Urinary bladder (tissue), 4 donors: ENCODE measurements at places on chromosomes 1 and 21. TPM values are rescaled to one million over a fixed set of nuclear protein-coding genes. Genes with fewer than 3 reads are reported as not detected.

- DNase-seq, result no peak
These were observed 214.5 kb upstream of the UBE2U start for GRCh38 chr1:63988941-63989340.

DNA sequence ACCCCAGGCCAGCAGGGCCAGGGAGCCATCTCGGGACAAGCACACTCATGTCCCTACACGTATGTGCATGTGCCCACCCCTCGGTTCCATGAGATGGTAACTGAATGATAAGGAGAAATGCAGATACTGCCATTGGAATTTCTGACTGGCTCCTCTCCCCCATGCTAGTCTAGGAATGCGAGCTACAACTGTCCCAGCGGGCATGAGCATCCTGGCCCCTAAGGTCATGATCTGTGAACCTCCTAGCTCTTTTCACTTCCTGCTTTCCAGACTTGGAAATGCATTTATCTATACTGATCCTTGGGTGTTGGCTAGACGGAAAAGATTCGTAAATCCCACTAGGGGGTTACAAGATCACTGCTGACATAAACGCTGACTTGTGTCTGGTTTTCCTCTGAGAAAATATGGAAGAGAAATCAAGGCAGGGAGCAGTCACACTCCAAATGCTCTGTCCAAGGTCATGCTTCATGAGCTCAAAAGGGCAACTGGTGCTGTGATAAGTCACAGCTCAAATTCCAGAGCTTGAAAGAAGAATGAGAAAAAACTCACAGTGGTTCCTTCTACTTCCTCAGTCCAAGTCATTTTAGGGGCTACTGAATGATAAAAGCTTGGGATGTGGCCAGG is 49.8 kb downstream of the SLC45A1 start:
- no peak for DNase-seq

The LENEP gene
- total RNA-seq, result not detected

DNA sequence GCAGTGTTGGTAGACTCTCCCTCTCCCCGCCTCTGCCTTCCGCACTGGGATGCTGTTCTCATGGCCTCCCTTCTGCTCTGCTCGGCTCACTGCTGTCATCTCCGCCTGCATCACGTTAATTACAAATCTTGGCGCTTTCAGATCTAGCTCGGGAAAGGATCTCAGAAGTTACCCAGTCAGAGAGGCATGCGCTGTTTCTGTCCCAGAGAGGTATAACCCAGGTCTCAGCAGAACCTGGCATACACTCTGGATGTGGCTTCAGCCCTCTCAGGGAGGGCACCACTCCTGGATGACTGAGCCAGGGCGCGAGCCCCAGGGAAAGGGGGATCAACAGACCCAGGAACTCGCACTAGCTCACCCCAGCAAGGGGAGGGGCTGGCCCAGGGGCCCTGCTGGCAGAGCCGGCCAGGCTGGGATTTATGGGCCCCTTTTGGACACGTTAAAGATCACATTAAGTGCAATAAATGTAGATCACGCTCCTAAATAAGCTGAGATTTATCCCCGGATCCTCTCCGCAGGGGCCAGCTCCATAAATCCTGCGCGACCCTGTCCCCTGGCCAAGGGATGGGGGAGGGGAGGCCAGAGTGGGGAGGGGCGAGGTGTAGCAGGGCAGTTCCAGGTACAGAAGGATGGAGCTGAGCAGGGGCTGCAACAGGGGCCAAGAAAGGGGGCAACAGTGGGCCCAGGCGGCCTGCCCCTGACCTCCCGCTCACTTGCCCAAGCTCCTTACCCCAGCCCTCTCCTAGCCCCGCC is 101.3 kb upstream of the ZBTB40 start:
- peak; percentile 70 for DNase-seq

The HOOK1 gene
- 8.6 TPM for total RNA-seq

DNA sequence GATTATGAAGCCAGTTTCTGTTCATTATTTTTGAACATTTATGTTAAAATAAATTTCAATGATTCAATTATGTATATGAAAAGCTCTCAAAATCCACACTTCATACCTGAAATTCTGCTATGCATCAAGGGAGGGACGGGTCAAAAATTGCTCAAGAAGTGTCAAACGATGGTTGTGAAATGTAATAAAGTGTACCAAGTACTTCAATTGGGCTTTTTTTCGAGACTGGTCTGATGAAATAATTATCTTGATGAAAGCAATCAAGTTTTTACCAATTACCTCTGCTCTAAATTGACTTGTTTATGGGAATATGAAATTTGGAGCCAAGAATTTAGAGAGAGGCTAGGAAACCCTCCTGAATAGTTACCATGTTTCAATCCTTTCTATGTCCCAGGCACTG is 7.9 kb downstream of the OSCP1 start:
- no peak for DNase-seq

- no peak for DNase-seq
These were observed 66.7 kb downstream of the KLHDC7A start for GRCh38 chr1:18547460-18547859.

GRCh38 chr1:5839881-5840550 is 152.2 kb downstream of the NPHP4 start:
- DNase-seq, result no peak

DNA sequence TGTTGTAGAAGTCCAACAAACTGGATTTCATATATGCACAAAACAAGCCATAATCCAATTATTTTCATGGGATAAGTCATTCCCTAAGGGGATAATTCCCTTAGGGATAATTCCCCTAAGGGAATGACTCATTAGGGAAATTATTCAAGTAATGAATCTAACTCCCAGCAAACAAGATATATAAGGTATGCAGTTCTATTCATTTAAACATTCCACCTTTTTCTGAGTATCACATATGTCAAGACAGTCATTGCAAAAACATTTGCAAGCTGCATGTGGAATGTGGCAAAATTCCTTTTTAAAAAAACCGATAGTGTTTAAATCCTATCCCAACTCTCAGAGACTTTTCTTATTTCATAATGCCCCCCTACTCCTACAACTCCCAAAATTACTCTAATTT is 131.2 kb downstream of the AKT3 start:
- no peak for DNase-seq

- DNase-seq, result no peak
These were observed 94.7 kb upstream of the ACTRT2 start for GRCh38 chr1:2926447-2927055.

DNA sequence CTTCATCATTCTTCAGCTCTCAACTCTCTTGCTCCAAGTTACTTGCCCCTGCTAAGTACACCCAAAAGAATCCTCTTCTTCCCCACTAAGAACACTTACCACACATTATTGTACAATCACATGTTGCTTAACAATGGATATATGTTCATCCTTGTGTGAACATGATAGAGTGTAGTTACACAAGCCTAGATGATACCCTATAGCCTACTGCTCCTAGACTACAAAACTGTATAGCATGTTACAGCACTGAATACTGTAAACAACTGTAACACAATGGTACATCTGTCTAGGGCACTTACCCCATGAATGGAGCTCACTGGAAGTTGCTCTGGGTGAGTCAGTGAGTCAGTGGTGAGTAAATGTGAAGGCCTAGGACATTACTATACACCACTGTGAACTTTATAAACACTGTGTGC is 77.4 kb downstream of the RERE start:
- no peak for DNase-seq

The MFSD2A gene
- total RNA-seq, result 0.95 TPM

GRCh38 chr1:10939654-10940450 is 72.6 kb upstream of the TARDBP start:
- DNase-seq, result no peak

- DNase-seq, result no peak
These were observed 38.0 kb upstream of the COL24A1 start for GRCh38 chr1:86194491-86195034.

The FABP3 gene
- total RNA-seq, result 42.1 TPM

- DNase-seq, result peak; percentile 57
These were observed 18.7 kb upstream of the PEX10 start for GRCh38 chr1:2431103-2431502.

DNA sequence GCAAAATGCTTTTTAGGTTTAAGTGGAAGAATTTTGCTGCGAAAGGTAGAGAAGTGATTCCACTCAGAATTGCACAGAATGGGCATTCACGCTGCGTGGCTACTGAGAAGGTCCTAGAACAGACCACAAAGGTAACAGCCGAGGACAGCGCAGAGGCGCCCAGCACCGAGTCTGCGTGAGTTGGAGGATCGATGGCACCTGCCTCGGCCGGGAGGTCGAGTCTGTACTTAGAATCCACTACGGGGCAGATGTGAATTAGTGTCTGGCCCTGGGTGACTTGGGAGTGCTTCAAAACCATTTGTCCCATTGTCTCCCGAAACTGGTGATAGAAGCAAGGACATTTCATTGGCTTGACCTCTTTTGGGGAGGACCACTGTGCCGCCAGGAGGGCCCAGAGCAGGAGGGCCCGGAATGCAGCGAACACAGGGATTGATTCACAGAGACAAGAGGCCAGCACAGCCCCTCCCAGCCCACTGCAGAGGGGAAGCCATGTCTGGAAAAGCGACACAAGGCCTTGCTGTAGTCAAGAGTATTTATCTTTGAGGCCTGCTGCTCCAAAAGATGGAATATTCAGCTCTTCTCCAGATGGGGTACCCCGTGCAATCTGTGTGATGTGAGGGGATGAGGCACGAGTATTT is 35.0 kb upstream of the TTC34 start:
- DNase-seq, result no peak

The STYXL2 gene
- 3.6 TPM for total RNA-seq

DNA sequence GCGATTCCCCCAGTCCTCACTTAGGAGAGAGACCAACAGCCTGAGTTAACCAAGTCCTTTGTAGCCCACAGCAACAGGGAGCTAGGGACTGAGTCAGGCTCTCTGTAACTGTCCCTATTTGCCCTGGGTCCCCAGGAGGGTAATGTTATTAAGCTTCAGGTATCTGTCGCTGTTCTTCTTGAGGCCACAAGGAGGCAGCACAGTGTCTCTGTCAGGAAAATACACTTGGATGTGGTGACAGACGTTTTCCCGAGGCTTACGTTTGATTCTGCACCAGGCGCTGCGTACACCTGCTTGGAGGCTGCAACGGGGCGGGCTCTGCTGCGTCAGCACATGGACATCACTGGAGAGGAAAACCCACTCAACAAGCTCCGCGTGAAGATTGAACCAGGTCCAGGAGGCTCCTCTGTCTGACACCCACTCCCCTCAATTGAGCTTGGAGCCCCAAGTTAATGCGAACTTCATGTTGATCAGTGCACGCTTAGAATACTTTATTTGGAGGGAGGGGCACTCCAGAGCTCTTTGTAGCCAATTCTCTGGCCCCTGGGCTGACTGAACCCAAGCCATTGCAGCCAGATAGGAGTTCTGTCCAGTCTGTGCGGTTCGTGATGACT is 10.7 kb upstream of the ELF3 start:
- no peak for DNase-seq

DNA sequence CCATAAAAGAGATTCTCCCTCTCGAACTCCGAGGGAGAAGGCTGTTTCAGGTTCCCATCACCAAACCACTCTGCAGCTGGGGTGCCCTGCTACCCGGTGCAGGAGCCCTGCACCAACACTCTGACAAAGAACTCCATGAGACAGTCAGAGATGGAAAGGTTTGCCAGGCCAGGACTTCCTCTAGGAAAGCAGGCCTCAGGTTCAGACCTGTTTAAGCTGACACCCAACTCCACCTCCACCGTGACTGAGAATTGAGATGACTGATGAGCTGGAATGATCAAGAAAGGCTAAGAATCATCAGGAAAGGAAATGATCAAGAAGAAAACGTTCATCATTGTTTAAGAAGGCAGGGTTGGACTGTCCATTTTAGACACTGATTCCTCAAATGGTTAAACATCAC is 46.2 kb upstream of the KCNE1 start:
- DNase-seq, result no peak

The OTUD7B gene
- 20.9 TPM for total RNA-seq

GRCh38 chr1:19980314-19980713 is 896 bp upstream of the PLA2G2A start:
- no peak for DNase-seq

The S100A8 gene
- 16.5 TPM for total RNA-seq

The KCNT2 gene
- 31.2 TPM for total RNA-seq
